ENCODE measurements at places on chromosomes 1 and 21. TPM values are rescaled to one million over a fixed set of nuclear protein-coding genes. Genes with fewer than 3 reads are reported as not detected.

DNA sequence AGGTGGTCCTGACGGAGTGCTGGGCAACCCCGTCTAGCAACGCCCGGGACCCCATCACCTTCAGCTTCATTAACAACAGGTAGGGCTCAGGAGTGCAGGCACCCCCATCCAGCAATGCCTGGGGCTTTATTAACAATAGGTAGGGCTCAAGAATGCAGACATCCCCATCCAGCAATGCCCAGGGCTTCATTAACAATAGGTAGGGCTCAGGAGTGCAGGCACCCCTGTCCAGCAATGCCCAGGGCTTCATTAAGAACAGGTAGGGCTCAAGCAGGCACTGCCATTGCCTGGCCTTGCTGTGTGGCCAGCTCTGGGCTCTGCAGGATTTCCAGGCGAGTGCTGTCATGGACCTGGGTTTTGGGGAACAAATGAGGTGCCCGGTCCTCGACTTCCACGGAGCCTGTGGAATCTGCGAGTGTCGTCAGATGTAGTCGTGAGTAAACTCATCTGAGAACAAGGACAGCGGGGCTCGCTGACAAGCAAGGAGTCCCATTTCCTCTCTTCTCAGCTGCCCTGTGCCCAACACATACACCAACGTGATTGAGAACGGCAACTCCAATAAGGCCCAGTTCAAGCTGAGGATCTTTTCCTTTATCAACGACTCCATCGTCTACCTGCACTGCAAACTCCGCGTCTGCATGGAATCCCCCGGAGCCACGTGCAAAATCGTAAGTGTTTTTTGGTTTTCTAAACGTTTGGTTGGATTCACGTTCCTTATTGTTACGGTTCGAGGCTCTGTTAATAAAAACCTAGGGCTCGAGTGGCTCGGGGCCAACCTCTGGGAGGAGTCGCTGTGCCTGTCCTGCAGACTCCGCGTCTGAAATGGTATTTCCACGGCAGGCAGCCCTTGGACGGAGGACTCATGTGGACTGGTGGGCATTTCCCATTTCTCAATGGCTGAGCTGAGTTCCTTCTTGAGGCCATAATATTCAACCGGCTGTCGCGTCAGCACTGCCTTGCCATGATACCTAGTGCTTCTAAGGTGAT, 56.3 kb downstream of the UMODL1 start:
- no peaks in the 10 kb centered on the region for H3K4me1 ChIP-seq
- peaks cover 24% of the 10 kb centered on the region for H3K27me3 ChIP-seq
- no peak overlapping the region for H3K4me3 ChIP-seq

DNA sequence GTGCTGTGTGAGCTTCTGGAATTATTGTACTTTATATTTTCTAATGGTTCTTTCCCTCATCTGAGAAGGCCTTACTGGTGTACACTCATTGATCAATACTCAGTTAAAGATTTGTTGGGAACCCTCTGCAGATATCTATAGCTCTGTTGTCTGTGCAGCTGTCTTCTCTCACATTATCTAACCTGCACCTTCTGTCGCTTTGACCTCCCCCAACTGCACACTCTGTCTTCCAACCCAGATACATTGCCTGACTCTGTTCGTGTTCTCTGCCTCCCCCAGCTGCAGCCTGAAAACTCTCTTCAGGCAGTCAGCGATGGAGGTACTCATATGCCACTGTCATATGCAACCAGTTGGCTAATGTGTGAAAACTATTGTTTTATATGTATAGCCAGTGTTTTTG, 334.3 kb downstream of the NCAM2 start:
- DNase-seq: no peak
- no peaks in the 10 kb centered on the region for H3K36me3 ChIP-seq
- H3K4me1 ChIP-seq: no peaks in the 10 kb centered on the region
- H3K27ac ChIP-seq: no peak overlapping the region
- H3K4me3 ChIP-seq: no peak overlapping the region
- no peaks in the 10 kb centered on the region for H3K27me3 ChIP-seq

GRCh38 chr1:63124666-63125191, 197.6 kb upstream of the FOXD3 start:
- peaks cover 19% of the 10 kb centered on the region for H3K27me3 ChIP-seq
- peaks cover 5% of the 10 kb centered on the region for H3K4me1 ChIP-seq
- no peak overlapping the region for H3K27ac ChIP-seq
- no peaks in the 10 kb centered on the region for H3K36me3 ChIP-seq
- no peak for DNase-seq

GRCh38 chr1:230541306-230541705, 101.0 kb upstream of the COG2 start:
- no peak for DNase-seq
- H3K4me3 ChIP-seq: no peak overlapping the region
- H3K27me3 ChIP-seq: peaks cover 2% of the 10 kb centered on the region
- H3K27ac ChIP-seq: no peak overlapping the region
- H3K36me3 ChIP-seq: no peaks in the 10 kb centered on the region

Gene PROK1
- not detected for total RNA-seq

GRCh38 chr1:201584471-201585092, 45.7 kb downstream of the NAV1 start:
- H3K4me1 ChIP-seq: no peaks in the 10 kb centered on the region
- H3K4me3 ChIP-seq: no peak overlapping the region
- H3K36me3 ChIP-seq: no peaks in the 10 kb centered on the region
- DNase-seq: no peak
- H3K27ac ChIP-seq: no peak overlapping the region
- peaks cover 28% of the 10 kb centered on the region for H3K27me3 ChIP-seq

Gene IL6R
- total RNA-seq: 12.6 TPM

Gene PGLYRP4
- 0.21 TPM for total RNA-seq

DNA sequence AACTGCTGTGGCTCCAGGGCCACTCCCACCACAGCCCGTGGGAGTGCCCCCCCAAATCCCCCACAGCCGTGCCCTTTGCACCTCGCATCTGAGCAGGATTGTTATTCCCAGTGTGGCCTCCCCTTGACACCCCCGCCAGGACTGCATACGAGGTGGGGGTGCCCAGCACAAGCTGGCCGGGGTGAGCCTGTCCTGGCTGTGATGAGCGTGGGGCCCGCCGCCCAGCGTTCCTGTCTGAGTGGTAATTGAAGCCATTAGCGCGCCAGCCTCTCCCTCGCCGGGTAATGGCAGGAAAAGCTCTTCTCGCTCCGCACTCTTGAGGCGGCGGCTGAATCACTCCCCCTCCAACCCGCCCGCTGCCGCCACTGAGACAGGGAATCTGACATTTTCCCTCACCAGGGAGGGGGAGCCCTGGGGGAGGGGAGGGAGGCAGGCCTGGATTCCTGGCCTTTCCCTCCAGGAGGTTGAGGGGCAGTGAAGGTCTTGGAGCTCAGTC, 27.7 kb downstream of the PTPRF start:
- H3K36me3 ChIP-seq: no peaks in the 10 kb centered on the region
- no peaks in the 10 kb centered on the region for H3K27me3 ChIP-seq
- DNase-seq: no peak

DNA sequence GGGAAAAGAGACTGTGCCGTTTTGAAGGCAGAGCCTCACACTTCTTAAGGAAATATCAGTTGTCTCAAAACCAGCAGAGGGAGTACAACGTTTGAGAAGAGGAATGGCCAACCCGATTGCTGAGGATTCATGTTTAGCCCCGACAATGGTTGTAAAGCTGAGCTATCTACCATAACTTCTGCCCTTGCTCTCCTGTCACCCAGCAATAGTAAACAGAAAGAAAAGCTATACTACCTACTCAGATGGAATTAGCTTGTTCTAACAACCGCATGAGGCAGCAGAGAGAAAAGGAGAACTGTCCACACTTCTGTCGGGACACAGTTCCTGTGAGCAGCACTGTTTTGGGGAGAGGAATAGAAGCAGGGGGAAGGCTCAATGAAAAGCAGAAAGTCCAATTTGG, 91.2 kb downstream of the SLC45A1 start:
- peaks cover 64% of the 10 kb centered on the region for H3K4me1 ChIP-seq
- H3K27ac ChIP-seq: peak overlapping the region; percentile 11
- H3K27me3 ChIP-seq: no peaks in the 10 kb centered on the region
- peaks cover 11% of the 10 kb centered on the region for H3K36me3 ChIP-seq
- no peak for DNase-seq
- H3K4me3 ChIP-seq: peak overlapping the region; percentile 61

Measured in activated T-cell treated with anti-CD3 and anti-CD28 coated beads, Interleukin-2, amount 50 U/mL, for 72 hours (primary cell).